Stimulated activated effector memory CD8-positive, alpha-beta T cell treated with anti-CD3 and anti-CD28 coated beads, Interleukin-12 subunit alpha, Interleukin-12 subunit beta, amount 100 ng/mL, for 72 hours (primary cell): ENCODE measurements at places on chromosomes 4 and X.

DNA sequence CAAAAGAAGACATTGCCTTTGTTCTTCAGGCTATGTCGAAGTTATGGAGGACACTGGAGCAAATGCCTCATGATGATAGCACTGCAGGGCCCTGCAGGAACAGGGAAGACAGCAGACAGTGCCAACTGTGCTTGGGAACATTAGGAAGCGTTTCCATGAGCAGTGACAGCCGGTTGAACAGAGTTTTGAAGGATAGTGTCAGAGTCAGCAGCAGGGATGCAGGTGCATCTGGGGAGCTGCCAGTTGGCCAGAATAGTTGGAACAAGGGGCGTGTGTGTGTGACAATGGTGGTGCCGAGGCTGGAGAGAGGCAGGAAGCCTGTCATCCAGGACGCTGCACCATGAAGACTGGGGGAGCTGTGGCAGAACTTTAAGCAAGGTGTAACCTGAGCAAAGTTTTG, 88.6 kb downstream of the SHROOM3 start:
- DNase-seq = no peak

GRCh38 chrX:85544609-85545008, 165.1 kb upstream of the POF1B start:
- DNase-seq = no peak

- no peak for DNase-seq
These were observed 662.0 kb upstream of the FRG1 start for GRCh38 chr4:189278597-189279165.

- DNase-seq = no peak
These were observed 287.0 kb downstream of the ARHGAP24 start for GRCh38 chr4:85761803-85762528.

DNA sequence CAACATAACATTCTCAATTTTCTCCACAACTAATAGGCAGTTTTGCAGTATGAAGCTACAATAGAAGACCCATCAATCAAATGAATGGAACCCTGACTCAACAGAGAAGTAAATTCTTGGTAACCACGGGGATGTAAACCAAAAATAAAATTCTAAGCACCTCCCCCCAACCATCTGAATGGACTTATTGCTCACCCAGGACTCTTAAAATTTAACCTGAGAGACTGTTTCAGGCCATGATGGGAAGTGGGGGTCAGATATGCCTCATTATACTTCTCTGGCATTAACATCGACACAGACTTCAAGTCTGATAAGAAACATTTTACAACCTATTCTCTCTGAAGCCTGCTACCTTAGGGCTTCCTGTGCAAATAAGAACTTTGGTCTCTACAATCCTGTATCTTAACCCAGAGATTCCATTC, 620.9 kb downstream of the TLL1 start:
- no peak for DNase-seq

- no peak for DNase-seq
These were observed 69.8 kb downstream of the FBXO8 start for GRCh38 chr4:174213731-174214100.

DNA sequence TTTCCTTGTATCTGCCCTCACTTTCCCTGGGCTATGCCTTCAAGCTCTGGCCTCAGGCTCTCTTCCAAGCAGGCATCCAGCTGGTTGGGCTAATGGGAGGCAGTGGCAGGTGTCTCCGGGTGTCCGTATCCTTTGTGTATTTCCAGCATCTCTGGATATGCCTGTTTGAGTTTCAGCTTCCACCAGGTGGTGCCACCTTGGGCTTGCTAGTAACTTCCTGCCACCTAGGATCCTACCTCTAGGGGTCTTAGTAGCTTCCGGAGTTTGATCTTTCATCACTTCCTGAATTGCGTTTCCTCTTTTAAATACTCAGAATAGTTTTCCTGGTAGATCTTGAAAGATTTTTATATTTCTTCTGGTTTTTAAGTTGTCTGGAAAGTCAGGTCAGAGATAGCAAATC, 23.2 kb upstream of the ANOS1 start:
- DNase-seq = no peak

DNA sequence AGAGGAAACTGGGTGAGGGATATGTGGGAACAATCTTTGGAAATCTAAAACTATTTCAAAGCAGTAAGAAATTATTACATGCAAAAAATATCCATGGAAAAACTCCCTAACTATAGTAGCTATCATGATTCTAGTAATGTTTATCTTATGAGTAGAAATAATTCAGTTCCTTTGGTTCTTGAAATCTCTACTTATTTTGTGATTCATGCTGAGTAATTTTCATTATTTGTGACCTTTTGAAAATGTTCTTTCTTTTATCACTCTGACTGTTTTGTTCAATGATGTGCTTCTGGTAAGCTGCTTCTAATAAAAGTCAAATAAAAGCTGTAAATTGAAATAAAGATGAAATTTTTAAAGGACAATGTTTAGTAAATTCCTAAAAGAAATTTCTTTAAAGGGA, 40.4 kb upstream of the MAGEB10 start:
- DNase-seq = no peak

DNA sequence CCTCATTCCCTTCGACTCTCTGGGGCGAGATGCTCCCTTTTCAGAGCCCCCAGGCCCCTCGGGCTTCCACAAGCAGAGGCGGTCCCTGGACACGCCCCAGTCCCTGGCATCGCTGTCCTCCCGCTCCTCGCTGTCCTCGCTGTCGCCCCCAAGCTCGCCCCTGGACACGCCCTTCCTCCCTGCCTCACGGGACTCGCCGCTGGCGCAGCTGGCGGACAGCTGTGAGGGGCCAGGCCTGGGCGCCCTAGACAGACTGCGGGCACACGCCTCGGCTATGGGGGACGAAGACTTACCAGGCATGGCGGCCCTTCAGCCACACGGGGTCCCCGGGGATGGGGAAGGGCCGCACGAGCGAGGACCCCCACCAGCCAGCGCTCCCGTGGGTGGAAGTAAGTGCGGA, 39.5 kb upstream of the CLCN4 start:
- no peak for DNase-seq

DNA sequence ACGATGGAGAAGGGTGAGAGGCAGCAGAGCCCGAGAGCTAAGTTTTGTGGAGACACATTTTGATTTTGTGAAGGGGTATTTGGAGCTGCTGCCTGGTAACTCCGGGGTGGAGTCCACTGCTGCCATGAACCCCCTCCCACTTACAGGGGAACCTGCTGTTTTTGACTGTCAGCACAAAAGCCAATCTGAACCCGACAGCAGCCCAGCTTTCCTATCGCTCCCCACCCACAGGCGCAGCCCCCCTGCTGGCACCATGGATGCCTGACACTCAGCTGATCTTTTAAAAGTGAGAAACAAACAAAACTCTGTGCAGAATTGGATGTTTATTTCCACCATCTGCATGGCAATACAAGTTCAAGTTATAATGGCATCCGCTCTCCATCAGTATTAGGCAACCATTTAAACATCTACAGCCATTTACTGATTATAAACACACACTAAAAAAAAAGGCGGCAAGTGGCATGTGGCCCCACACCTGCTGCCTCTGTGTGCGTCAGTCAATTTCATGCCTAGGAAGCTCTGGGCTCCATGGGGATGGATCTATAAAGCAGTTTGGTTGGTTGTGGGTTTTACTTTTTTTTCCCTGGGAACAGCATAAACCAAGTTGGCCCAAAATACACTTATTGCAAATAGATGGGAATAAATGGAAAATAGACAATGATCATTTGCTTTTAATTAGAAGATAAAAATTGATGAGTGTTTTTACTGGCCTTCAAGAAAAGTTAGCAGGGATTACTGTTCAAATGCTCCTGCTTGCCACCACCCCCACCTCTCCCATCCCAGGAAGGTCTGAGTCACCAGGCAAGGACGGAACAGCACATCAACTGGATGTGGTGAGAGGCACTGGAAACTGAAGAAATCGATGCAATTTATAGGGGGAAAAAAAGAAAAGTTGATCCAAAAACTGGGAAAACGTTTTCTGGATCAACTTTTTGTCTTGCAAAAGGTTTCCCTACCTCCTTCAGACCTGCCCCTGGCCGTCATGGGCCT, 46.0 kb downstream of the SEPSECS start:
- DNase-seq = no peak

DNA sequence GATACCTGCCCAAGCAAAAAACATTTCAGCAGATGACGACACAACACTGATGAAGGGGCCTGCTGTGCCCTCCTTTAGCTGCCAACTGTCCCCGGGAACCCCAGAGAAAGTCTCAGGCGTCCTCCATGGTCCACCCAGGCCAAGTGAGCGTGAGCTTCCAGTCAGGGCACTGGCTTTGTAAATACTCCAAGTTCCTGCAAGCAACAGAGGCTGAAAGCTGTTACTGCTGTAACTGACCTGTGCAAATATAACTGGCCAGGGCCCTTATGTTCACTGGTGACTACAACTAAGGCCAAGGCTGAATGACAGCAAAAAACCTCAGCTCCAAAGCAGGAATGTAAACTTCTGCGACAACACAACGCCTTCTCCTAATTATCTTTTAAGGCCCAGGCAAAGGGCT, 8.2 kb downstream of the WDR1 start:
- DNase-seq = no peak

- no peak for DNase-seq
These were observed 365.1 kb downstream of the AFF2 start for GRCh38 chrX:148865277-148866210.

DNA sequence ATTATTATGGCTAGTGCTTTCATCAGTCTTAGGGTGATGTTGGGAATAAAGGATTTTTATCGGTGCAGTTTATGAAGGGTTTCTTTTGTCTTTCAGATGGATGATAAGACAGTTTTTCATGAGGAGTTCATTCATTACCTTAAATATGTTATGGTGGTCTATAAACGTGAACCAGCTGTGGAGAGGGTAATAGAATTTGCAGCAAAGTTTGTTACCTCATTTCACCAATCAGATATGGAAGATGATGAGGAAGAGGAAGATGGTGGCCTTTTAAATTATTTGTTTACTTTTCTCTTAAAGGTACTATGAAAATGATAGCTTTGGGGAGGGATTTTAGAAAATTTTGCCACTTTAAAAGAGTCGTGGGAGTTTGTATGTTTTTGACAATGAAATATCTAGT, 1.3 kb downstream of the NCAPG start:
- no peak for DNase-seq

DNA sequence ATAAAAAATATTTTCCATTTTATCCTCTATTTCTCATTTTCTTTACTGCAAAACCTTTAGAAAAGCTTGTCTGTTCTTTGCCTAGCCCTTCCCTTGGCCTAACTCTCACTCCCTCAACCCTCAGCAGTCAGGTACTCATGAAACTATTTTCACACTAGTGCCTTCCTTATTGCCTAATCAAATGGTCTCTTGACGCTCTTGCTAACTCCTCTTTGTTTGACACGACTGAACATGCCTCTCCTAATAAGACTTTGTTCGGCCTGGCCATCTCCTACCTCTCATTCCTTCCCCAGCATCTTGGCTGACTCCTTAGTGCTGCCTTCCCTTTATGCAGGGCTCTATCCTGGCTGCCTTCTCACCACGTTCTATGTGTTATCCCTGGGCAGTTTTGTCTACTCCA, 11.1 kb upstream of the LRAT start:
- DNase-seq = no peak

DNA sequence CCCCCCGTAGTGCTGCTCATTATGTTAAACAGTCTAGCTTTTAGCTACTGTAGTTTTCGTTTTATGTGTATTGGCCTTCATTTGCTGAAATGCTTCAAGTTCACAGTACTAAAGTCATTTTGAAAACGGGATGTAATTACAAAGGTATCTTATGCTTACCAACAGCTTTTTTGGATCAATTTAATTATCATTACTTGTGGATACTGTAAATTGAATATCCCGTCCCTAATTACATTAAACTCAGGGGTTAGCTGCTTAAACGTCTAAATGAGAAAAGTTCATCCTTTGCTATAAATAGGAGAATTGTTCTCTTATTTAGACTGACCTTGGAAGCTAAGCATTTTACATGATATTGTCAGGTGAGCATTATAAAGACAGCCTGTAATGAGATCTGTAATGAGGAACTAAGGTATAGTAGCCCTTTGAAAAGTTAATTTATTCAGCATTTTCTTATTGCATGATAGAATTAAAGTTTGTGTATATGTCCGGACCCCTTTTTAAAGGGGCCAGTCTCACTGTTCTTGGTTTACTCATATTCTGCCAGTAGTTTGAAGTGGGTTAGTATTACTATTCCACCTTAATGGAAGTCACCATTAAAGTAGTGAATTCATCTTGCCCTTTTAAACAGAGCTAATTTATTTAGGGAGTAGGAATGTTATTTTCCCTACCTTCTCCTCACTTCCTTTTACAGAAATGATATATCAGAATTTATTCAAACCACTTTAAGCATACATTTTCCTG, 252.6 kb downstream of the TENM3 start:
- no peak for DNase-seq

DNA sequence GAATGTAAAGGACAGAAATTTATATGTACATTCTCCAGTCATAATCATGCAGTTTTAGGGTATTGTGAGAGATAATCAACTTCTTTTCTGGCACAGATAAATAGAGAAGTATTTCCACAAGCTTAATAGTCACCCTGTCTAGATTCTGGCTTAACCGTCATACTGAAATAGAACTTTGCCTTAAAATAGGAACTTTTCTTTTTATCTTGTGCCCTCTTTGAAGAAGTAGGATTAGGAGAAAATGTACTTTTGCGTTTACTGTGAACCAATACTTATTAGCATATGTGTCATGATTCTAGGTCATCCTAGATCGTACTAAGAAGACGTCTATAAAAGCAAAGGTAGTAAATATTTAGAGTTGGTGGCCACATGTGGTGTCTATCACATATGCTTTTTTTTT, 95.4 kb downstream of the NFKB1 start:
- no peak for DNase-seq

- no peak for DNase-seq
These were observed 1063.8 kb upstream of the INTU start for GRCh38 chr4:126568652-126569570.

DNA sequence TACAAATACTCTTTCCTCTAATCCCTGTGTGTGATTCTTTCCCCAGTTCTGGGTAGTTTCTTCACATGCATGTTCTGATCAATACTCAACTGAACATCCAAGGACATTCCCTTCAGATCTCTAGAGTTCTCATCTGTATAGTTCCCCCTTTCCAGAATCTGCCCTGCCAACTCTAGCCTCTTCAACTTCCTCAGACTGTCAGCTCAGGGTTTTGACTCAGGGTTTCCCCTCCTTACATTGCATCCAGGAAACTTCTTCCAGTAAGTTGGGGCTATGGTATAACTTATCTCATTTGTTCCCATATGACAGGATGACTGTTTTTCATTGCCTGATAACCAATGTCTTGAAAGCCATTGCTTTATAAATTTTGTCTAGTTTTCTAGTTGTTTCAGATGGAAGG, 14.2 kb upstream of the ANKRD17 start:
- DNase-seq = no peak

- no peak for DNase-seq
These were observed 142.4 kb downstream of the TMEM164 start for GRCh38 chrX:110145311-110145710.

DNA sequence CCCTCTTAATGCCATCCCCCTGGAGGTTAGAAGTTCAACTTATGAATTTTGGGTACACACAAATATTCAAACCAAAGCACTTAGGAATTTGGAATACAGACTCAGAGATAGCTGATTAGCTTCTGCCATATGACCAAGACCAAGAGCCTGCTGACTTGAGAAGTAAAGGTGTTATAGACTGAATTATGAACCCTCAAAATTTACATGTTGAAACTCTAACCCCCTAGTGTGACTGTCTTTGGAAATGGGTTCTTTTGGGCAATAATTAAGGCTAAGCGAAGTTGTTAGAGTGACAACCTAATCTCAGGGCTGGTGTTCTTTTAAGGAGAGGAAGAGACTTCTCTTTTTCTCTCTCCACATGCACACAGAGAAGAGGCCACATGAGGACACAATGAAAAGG, 151.2 kb downstream of the COX18 start:
- DNase-seq = no peak
